ENCODE measurements at places on chromosomes 2 and 18.

- no peak for DNase-seq
Observed at GRCh38 chr2:3747826-3748225, 44.5 kb downstream of the DCDC2C start.

DNA sequence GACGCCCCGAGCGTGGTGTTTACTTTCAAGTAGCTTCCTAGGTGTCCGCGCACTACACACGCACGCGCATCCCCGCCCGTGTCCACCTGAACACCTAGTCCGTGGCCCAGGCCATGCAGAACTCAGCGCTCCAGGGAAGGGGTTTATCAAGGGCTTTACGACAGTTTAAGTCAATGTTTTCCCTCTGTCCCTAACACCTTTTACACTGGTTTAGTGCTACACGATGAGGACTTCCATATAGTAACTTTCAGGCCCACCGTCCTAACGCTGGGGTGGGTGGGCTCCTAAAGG, 1.4 kb upstream of the BCL2 start:
- no peak for DNase-seq

DNA sequence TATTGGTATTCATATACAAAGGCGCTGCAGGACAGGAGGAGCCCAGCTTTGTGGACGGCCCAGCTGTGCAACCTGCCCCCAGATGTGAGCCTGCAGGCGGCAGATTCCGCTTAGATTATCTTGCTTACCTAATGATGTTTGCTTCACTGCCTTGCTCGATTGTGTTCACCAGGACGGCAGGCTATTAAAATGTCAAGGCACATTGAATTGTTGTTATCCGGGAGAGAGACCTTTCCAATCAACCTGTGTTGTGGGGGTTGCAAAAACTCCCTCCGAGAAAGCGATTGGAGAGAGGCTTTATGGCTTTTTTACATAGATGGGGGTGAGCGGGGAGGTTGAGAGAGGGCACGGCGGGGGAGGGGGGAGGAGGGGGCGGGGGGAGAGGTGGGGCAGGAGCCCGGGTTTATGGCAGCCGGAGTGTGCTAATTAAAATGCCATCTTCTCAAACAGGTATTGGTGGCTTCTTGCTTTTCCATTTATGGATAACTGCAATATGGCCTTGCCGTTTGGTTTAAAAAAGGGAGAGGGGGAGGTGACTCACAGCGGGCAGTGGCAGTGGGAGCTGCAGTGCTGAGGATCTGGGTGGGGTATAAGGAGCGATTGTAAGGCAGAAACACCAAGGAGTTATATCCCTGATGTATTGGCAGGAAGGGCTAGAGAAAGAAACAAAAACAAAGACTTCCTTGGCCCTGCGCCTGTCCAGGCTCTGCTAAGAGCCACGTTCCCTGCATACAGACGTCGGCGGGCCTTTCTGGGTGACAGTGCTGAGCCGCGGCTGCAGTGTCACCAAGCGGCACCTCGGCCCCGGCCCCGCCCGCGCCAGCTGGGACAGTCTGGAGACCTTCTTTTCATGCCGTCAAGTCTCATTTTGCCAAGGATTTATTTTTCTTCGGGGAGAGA, 97.2 kb downstream of the INSIG2 start:
- DNase-seq: peak; percentile 15

DNA sequence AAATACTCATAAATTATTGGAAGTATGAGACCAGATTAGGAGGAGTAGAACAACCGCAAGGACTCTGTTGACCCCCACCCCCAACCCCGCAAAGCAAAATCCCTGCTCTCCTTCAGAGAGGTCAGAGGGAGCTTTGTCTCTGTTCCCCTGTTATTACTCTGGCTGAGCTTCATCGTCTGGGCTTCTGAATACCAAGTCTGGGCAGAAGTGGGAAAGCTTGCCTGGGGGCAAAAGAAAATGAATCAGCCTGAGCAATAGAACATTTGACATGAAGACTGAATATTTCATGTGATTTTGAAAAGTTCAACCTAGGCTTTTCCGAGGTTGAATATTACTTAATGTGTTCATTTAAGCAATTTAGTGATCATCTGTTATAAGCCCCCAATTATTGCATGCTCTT, 114.6 kb upstream of the ARHGAP28 start:
- no peak for DNase-seq

GRCh38 chr2:216786676-216787075, 73.2 kb downstream of the TNP1 start:
- no peak for DNase-seq

DNA sequence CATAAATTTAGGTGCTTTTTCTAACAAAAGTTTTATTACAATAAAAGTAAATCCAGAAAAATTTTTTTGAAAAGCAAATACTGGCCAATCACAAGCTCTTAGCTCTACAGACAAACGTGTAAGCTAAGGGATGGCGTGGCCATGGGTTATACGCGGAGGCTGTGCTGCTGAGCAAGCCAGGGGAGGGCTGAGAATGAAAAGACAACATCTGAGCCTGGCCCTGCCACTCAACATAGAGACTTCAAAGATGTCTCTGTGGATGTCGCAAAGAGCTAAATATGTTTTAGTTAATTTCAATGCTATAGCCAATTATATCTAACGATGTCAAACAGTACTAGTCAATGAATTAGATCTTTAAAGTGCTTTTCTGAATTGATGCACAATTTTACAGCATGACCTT, 33.3 kb upstream of the NT5DC4 start:
- no peak for DNase-seq

DNA sequence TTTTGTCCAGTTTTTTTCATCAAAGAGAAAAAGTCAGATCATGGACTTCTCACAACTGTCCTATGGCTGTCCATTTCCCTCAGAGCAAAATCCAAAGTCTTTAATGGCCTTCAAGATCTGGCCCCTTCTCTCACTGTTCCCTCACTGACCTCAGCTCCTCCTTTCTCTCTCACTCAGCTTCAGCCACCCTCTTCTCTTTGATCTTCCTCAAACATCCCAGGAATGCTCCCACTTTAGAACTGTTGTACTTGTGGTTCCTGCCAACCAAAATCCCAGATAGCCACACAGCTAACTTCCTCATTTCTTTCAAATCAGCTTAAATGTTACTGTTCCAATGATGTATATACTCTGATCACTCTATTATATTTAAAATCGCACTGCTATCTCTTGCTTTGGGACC, 82.9 kb downstream of the NUP35 start:
- DNase-seq: no peak

- DNase-seq: no peak
Observed at GRCh38 chr2:38174646-38175423, 98.9 kb upstream of the CYP1B1 start.

DNA sequence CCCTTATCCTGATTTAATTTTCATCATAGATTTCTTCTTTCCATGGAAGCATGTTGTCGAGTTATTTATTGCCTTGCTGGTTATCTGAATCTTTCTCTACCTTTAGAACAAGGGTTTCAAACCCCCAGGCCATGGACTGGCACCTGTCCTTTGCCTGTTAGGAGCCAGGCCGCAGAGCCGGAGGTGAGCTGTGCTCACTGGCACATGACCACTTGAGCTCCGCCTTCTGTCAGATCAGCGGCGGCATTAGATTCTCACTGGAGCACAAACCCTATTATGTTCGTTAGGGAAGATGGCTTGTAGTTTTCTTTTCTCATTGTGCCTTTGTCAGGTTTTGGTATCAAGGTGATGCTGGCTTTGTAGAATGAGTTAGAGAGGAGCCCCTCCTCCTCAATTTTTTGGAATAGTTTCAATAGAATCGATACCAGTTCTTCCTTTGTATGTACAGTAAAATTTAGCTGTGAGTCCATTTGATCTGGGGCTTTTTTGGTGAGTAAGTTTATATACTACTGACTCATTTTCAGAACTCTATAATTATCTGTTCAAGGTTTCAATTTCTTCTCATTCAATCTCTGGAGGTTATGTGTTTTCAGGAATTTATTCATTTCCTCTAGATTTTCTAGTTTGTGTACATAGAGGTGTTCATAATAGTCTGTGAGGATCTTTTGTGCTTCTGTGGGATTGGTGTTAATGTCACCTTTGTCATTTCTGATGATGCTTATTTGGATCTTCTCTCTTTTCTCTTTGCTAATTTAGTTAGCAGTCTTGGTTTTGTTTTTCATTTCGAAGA, 668.0 kb upstream of the FAM98A start:
- no peak for DNase-seq

GRCh38 chr2:138228101-138228500, 263.8 kb downstream of the HNMT start:
- no peak for DNase-seq

- DNase-seq: no peak
Observed at GRCh38 chr2:176637486-176638166, 368.4 kb downstream of the MTX2 start.

GRCh38 chr2:240936106-240936505, 30.0 kb downstream of the CROCC2 start:
- no peak for DNase-seq

- no peak for DNase-seq
Observed at GRCh38 chr2:179170901-179171300, 93.7 kb downstream of the SESTD1 start.

GRCh38 chr2:17878281-17879136, at the start of gene KCNS3:
Gene KCNS3, plus strand, starts transcription at chr2:17878667. Its CDS starts 52,342 bp downstream, at chr2:17931009.
- no peak for DNase-seq

DNA sequence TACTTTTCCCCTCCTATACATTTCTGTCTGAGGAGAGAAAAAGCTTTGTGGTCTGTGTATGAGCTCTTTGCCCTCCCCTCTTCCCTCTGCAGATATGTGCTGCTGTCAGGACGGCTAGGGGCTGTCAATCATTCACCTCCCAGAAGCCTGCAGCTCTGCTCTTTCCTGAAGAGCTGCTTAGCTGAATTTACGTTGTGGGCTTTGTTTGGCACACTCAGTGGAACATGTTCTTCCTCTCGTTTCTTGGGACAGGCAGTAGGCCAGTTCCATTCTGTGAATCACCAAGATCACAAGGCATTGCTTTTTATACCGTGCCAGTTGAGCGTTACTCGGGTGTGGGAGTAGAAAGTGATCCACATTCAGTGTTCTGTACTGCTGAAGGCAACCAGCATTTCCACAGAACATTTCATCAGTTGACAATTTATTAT, 136.7 kb downstream of the LAMA3 start:
- no peak for DNase-seq
